ENCODE measurements at places on chromosomes 2 and 18.

DNA sequence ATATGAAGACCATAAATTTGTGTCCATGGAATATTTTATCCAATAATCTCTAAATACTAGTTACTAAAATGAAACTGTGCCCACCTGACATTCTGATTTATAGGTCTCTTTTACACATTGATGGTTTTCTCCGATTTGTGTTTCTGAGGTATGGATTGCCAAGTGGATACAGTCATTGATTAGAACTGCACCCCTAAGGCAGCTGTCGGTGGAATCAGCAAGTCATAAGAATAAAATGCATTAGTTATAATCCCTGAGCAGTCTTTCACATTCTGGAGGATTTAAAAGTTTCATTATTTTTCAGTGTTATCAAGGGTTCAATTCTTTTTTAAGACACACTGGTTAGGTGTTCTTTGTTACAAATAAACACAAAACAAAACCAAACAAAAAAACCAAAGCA, 6.0 kb downstream of the CAVIN2 start:
- DNase-seq: no peak

- DNase-seq: no peak
Measured at GRCh38 chr2:232113821-232114220, 152.3 kb downstream of the DIS3L2 start.

GRCh38 chr2:22867973-22868372, 517.0 kb upstream of the KLHL29 start:
- no peak for DNase-seq

GRCh38 chr2:58377181-58377580, 136.1 kb upstream of the FANCL start:
- no peak for DNase-seq

- no peak for DNase-seq
Measured at GRCh38 chr2:54397426-54397825, 58.7 kb upstream of the SPTBN1 start.

DNA sequence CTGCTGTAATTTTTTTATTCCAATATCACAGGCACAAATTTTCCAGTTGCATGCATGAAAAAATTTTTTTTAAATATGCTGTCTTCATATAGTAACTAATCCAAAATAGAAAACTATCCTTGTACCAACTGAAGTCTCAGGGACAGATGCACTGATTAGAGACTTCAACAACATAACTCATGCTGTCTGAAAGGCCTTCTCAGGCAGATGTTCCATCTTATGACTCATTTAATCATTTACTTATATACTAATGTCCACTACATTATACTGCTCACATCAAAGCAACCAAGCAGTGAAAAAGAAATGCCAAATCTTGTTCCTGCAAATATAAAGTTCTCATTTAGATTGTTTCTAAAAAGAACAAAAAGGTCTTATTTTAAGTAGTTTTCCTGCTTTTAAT, 53.1 kb downstream of the OLA1 start:
- DNase-seq: no peak

- DNase-seq: no peak
Measured at GRCh38 chr2:127645395-127646291, at the start of gene GPR17. TSS of gene GPR17 (plus strand) at chr2:127646153. CDS start at chr2:127650736, 4,583 bp downstream.

GRCh38 chr2:196168181-196168580, 3.2 kb downstream of the STK17B start:
- no peak for DNase-seq

- DNase-seq: no peak
Measured at GRCh38 chr18:46264255-46264654, 160.1 kb downstream of the HAUS1 start.

DNA sequence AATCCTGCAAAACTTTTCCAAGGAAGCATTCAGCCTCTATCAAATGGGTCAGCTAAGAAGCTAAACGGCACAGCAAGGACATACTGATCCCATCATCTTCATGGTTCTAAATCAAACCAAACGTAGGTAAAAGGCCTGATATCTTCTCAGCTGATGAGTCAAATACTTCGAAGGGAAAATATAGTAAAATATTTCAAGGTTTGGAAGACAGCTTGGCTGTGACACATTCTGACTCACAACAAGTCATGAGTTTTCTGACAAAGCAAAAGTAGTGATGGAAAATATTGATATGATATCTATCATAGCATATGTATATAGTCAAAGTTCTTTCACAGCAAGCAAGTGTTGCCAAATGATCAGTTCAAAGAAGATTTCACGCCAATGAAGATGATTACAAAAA, 31.5 kb downstream of the DOCK10 start:
- DNase-seq: no peak

- no peak for DNase-seq
Measured at GRCh38 chr2:144140891-144141290, 379.0 kb downstream of the ZEB2 start.

DNA sequence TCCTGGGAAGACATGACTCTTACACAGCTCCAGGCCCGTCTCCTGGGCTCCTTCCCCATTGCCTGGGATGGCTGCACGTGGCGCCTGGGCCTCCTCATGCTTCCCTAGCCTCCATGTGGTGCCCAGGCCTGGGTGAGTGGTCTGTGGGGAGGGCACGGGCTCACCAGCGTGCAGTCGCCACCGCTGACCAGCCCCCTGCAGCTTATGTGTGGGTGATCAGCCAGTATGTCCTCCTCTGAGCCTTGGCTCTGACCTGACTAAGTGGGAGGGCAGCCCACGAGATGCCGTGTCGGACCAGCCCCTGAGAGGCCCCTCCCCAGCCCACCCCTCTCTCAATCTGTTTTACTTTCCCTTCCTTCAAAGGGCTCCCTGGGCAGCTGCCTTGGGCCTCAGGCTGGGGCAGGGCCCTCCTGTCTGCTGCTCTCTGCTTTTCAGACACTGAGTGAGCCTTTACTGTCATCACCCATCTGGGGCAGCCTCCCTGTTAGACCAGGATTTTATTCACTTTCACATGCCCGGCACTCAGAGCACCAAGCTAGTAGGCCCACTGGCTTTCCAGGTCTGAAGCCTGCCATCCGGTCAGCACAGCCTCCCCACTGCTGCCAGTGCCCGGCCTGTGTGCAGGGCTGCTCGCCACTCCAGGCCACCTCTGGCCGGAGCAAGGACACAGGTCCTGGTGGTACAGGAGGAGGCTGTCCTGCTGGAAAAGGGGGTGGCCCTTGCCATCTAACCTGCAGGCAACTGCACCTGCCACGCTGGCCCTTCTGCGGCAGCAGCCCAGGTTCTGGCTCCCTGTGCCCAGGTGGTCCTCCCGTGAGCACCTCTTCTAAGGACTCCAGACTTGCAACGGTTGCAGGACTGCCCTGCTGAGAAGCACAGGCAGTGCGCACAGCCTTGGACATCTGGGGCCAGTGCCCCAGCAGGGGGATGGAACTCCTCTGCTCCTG, 84.9 kb upstream of the HPCAL1 start:
- no peak for DNase-seq

DNA sequence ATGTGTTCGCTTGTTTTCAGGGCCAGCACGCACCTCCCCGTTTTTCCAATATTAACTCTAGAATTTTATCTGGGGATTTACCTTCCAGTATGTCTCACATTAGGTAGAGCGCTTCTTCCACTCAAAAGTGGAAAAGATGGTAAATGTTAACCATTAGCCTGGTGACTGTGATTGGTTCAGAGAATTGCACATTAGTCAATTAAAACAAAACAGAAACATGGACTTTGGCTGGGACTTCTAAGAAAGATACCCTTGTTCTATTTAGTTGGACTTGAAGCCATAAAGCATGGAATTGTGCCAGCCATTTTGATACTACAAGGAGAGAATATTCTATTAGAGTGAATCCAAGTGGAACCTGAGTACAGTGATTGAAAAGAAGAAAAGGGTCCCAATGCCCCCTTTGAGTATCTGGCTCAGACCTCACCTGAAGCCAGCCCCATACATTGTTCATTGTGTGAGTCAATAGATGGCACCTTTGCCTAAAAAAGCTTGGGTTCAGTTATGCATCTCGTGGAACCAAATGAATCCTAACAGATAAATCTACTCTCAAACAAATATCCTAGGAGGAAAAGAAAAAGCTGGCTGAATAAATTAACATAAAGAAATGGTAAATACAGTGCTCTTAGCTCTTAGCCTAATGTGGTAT, 354.3 kb downstream of the IRS1 start:
- DNase-seq: no peak

DNA sequence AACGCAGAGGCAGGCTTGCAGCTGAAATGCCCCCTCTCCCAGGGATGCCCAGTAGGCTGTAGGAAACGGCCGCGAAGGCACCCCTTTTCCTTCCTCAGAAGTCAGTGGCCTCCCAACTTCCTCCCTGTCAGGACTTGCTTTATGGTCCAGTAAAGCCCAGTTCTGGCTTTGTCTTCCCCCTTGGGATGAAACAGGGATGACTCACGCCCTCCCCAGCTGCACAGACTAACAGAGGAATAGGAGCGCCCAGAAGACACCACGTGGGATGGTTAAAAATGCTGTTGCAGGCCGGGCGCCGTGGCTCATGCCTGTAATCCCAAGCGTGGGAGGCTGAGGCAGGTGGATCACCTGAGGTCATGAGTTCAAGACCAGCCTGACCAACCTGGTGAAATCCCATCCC, 6.9 kb downstream of the CREG2 start:
- DNase-seq: no peak

- no peak for DNase-seq
Measured at GRCh38 chr18:50749945-50750344, 69.9 kb downstream of the MRO start.

DNA sequence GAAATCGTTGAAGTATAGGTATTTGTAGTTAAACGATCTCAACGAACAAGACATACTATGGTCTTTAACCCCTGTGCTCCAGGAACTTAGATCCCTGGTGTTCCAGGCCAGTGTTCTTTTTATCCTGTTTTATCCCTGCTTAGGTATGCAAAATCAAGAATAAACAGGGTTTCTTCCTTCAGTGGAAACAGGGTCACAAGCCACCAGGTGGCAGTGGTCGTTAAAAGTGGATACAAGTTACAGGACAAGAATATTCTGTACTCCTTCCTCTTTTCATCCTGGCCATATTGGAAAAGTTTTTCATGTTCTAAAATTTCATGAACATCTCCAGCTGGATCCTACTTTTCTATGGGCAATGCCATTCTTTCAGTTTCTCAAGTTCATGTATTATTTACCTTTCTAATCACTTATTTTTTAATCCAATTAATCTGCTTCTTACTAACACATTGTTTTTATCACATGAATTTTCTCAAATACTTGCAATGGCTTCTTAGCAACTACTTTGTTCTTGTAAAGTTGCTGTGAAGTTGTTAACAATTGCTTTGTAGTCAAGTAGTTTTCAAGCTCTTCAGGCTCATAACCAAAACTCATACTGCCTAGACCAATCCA, 16.4 kb upstream of the HNMT start:
- DNase-seq: peak; percentile 48

DNA sequence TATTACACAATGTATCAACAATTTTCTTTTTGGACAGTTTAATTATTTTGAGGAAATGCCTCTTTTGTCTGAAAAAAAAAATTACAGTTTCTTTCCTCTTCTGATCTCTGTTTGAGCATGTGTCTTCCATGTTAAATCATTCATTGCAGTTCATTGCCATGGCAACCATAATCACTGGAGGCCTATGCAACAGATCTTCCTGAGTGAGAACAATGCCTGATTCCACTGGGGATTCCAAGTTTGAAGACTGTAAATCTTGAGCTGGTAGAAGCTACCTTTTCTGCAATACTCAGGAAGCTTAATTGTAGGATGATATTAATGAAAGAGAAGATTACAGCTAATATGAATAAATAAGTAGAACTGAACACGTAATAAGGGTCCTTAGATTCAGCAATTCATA, 721.4 kb upstream of the CNTNAP5 start:
- DNase-seq: no peak

DNA sequence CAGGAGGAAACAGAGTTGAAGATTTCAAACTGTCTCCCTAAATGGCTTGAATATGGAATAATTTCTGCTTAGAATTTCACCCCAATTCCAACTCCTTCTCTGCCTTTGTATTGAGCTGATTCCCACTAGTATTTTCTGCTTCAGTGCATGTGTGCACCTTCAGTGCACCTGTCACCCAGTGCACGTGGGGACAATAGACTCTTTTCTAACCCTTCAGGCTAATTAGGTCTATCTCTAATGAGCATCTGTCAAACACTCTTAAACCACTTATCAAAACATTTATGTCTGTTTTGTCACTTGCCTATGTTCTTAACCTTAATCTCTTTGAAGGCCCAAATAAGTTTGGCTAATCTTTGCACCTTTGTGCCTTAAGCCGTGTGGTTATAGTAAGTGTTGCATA, 232.0 kb upstream of the NETO1 start:
- no peak for DNase-seq

DNA sequence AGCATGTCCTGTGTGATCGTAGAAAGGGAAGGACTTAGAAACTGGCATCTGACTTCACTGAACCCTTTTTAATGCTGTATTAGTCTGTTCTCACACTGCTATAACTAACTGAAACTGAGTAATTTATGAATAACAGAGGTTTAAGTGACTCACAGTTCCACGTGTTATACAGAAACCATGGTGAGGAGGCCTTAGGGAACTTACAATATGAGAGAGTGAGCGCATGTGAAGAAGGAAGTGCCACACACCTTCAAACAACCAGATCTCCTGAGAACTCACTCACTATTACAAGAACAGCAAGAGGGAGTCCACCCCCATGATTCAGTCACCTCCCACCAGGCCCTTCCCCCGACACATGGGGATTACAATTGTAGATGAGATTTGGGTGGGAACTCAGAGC, 811.3 kb downstream of the CPS1 start:
- no peak for DNase-seq

DNA sequence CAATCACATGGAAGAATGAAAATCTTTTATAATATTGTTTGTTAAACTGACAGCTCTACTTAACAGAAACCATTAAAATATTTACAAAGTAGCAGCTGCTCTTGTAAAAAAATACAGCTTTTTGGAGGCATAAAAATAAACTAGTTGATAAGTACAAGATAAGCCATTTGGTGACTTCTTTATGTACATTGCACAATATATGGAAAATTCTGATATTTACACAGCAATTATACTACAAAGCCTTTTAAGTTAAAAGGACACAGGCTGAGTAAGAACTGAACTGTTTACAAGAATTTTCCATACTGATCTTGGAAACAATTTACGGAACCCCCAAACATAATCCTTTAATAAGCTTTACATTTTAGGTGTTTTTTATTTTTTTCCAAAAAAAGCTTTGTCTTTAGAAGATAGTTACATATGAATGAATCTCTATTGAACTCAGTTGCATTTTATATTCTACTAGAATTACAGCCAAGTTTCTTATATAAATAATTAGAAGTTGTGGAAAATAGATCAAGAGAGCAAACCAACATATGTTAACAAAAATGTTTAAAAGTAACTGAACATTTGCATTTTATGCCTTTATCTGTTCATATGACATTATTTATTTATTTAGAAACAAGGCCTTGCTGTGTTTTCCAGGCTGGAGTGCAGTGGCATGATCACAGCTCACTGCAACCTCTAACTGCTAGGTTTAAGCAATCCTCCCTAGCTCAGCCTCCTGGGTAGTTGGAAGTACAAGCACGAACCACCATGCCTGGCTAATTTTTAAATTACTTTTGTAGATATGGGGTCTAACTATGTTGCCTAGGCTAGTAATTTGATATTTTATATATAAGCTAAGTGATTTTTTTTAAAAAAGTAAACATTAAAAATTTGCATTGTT, 142.5 kb downstream of the OTX1 start:
- DNase-seq: no peak

- DNase-seq: no peak
Measured at GRCh38 chr2:236667526-236667925, 97.9 kb downstream of the ACKR3 start.

- DNase-seq: no peak
Measured at GRCh38 chr2:206512999-206513398, 69.7 kb downstream of the ADAM23 start.

- no peak for DNase-seq
Measured at GRCh38 chr18:63894106-63894772, 6.7 kb downstream of the SERPINB2 start.
